ENCODE measurements at places on chromosomes 2 and 18.

- DNase-seq = no peak
Observed at GRCh38 chr2:136101042-136101441, 16.9 kb downstream of the CXCR4 start.

GRCh38 chr2:124050833-124051497 lies 25.9 kb downstream of the CNTNAP5 start:
- peak; percentile 45 for DNase-seq

DNA sequence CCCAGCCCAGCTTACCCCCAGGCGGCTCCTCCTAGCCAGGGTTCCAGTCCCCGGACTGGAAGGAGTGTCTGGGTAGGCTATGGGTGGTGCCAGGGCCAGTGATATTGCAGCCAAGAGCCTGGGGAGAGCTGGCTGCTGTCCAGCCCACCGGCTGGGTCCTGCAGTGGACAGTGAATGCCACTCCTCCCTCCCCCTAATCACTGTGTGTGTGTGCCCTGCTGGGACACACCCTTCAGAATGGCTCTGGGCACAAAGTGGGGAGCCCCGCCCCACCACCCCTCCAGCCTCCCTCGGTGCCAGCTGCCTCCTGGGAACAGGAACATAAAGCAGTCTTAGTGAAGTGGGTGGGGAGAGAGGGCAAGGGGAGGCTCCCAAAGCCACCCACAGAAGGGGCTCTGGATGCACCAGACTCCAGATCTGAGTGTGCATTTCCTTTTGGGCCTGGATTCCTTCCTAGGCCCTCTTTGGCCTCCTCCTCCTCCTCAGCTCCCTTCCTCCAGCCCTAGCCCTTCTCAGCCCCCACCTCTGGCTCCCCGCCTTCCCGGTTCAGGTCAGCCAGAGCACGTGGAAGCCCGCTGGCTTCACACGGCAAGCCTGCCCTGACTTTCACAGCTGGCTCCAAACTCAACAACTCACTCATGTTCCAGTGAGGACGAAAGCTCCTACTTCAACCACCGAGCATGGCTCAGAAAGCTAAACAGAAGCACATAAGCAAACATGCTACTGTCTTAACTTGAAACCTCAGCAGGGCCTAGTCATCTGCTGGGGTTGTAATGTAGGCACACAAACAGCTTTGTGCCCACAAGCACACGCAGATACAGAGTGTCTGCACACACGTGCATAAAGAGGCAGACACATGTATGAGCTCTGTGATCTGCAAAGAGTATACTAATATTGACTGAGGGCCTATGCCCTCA lies 209.2 kb upstream of the SMAD2 start:
- DNase-seq = peak; percentile 14

- DNase-seq = no peak
Observed at GRCh38 chr2:26428846-26429245, 27.1 kb downstream of the DRC1 start.

- DNase-seq = peak; percentile 63
Observed at GRCh38 chr2:182300608-182301007, 126.2 kb downstream of the PDE1A start.

GRCh38 chr18:321865-322467 lies 54.1 kb upstream of the THOC1 start:
- no peak for DNase-seq

- DNase-seq = peak; percentile 89
Observed at GRCh38 chr18:9474108-9474982, 968 bp upstream of the RALBP1 start.

- DNase-seq = peak; percentile 5
Observed at GRCh38 chr2:46050027-46050426, 247.2 kb upstream of the EPAS1 start.

- DNase-seq = no peak
Observed at GRCh38 chr2:155389224-155389623, 690.7 kb downstream of the KCNJ3 start.

DNA sequence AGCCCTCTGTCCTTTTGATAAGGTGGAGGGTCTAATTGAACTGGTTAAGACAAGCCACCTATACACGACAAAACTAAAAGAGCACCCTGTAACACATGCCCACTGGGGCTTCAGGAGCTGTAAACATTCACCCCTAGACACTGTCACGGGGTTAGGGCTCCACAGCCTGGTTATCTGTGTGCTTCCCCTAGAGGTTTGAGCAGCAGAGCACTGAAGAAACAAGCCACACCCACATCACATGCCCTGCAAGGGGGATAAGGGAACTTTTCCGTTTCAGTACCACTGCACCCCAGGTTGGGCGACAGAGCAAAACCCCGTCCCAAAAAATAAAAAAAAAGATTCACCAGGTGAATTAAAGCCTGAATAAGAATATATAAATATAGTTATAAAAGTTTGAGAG lies 913.7 kb upstream of the ACVR2A start:
- no peak for DNase-seq

GRCh38 chr18:77857678-77858655 lies 608.3 kb downstream of the GALR1 start:
- DNase-seq = peak; percentile 47

GRCh38 chr18:78957140-78957539 lies 22.5 kb upstream of the SALL3 start:
- DNase-seq = no peak

GRCh38 chr2:199958014-199958413 lies 2.6 kb downstream of the MAIP1 start:
- DNase-seq = no peak

- no peak for DNase-seq
Observed at GRCh38 chr2:42846026-42846425, 53.6 kb upstream of the HAAO start.

DNA sequence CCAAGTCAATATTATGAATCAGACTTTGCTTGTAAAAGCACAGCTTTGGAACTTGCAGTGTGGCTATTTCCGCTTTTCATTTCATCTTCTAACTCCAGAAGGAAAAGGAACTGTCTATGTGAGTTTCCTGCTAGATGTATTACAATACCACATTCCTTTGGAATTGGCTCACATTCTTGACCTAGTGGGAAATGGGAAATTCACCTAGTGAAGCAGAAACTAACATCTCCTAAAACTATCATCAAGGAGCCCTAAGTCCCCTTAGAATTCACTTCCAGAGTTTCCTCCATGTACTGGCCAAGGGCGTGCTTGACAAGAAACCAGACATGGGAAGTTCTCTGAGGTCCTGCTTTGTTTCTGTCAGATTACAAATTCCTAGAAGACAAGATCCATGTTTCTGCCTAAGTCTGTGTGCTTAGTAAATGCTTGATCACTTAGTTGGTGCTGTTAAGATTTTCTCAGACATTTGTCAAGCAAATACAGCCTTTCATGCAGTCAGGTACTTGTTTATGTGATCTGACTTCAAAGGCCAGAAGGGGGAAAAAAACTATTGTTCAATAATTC lies 275.7 kb upstream of the FN1 start:
- no peak for DNase-seq

DNA sequence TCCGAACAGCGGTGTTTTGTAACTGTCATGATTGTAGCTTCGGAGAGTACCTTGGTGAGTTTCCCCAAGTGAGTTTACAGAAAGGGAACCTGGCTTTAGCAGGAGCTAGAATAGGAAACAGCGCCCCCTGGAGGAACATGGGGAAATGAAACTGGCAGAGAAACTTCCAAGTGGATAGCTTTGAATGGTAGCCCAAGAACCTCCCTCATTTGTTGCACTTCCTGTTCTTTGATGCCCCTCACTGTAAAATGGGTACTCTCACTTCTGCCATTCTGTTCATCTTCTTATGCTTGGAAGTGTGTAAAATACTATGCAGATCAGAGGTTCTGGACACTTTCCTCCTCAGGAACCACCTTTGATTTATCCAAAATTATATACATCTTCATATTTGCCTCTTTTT lies 36.2 kb downstream of the CHST10 start:
- peak; percentile 63 for DNase-seq

GRCh38 chr2:63729831-63730230 lies 111.9 kb upstream of the UGP2 start:
- no peak for DNase-seq

- DNase-seq = peak; percentile 7
Observed at GRCh38 chr2:69931832-69932595, 17.1 kb downstream of the MXD1 start.

DNA sequence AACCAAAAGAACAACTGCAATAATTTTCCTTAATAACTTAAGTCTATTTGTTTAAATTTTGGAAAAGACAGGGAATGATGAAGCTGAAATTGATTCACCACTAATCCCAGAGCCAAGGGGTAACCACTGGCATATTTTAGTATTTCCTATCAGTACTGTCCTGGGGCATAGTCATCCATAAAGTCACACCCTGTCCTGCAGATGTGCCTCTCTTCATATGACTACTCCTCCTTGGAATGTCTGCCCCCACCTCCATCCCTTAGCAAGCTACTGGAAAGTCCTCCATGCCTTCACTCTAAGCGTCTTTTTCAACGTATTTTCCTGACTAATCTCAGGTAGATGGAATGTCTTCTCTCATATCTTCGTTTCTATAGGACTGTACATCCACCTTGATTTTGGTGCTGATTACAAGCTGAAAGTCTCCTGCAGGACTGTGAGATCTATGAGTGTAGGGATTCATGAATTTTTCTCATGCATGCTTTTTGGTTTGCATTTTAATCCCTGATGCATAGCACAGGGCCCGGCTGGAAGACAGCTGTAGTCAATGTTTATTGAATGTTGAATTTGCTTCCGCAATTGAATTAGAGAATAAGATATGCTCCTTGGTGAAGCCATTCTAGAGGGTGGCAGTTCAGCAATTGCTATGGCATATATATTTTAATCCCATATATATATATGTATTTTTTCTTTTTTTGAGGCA lies 85.6 kb downstream of the MOGAT1 start:
- DNase-seq = no peak

DNA sequence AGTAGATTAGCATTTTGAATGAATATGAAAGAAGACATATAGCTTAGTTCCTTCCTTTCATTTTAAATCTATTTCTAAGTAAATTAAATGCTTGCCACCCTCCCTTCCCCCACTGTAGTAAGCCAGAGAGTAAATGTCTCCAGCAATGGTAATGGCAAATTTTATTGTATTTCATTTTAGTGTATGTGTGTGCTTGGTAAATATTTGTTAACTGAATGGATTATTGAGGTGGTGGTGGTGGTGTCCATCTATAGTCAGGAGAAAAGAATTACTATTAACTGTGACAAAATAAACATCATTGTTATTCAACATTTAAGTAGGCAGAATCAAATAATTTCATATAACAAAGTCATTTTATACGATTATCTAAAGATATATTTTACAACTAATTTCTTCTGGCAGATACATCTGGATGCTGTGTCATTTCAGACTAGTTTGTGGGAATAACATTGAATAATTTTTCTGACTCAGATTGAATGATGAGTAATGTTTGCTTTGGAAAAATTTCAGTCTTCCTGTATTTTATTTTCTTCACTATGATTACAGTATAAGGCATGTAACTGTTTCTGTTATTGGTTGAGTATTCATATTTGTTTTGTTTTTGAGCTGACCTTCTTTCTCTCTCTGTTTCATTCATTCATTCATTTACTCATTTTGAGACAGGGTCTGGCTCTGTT lies 18.3 kb downstream of the ASXL3 start:
- DNase-seq = no peak

DNA sequence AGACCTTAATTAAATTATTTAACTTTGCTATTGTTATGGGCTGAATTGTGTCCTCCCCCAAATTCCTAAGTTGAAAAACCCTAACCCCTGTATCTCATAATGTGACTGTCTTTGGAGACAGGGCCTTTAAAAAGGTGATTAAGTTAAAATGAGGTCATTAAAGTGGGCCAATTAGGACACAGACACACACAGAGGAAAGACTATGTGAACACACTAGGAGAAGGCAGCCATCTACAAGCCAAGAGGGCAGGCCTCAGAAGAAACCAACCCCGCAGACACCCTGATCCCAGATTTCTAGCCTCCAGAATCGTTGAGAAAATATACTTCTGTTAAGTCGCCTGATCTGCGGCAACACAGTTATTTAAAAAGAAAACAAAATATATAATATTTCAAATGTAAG lies 6.4 kb downstream of the STK17B start:
- no peak for DNase-seq

DNA sequence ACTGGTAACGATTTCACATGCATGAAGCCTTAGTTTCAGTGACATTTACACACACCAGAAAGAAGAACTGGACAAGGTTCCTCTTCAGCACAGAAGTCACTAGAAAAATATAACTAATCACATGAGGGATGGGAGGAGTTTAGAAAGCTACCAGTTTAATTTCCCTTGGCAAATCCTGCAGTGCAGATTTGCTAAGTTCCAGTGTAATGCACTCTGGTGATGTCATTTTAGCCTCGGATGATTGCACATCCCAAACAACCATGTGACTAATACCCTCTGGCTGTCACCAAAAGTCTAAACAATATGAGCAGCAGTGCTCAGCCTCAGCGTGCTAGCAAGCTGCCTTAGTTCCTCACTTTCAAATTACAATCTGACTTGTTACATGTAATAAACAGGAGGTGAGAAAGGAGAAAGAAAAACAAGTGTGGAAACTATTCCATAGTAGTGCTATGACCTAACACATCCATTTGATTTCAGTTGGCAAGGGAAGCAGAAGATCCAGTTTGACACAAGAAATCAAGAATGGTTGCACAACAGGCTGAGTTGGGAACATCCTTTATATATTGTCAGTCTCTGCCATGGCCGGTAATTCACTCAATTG lies 35.3 kb upstream of the PPP1CB start:
- DNase-seq = peak; percentile 74

DNA sequence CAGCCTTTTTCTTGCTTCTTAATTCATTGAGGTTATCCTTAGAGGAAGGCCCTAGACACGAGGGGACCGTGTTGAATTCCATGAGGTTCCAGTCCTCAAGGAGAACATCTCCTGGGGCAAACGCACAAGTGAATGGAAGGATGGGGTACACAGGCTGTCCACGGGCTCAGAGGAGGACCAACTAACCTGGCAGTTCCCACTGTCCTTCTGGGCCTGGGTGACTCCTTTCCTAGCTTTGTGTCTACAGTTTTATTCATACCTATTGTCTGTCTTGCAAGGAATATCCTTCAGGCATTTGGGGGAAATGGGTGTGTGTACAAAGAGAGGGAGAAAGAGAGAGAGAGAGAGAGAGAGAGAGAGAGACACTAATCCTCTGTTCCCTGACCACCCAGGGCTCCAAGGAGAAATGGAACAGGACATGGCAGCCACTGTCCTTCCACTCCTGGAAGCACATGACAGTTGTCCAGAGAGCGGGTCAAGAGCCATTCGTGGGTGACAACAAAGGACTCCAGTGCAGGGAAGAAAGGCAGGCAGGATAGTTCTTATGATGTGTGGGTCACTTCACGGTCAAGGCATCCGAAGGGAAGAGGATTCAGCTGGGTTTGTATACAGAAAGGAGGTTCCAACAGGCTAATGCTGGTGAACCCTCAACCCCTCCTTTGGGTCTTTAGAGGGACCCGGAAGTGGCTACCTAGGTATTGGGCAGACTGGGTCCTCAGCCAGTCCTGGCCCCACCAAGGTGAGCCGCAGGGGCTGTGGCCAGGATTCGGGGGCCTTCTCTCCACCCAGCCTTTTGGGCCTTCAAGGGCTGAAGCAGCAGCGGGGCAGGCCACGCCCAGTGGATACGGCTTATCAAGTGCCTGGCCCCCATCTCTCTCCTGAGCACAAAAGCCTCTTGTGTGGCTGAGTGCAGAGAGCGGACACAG lies 150.6 kb downstream of the MYCN start:
- no peak for DNase-seq

DNA sequence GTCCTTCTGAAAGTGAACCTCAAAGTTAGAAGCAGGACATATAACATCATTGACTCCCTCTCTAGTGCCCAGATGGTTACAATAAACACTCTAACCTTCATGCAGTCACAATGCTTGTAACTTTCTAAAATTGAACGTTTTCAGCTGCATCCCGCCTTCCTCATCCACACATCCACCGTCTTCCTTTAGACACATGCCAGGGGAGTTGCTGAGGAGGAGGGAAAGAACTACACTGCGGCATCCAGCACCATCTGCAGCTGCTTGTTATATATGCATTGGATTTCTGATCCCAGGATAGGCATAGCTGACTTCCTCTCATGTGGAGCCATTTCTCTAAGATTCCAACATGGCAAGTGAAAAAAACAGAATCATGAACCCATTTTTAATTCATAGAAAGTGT lies 96.8 kb downstream of the FBXO15 start:
- no peak for DNase-seq
